ENCODE measurements at places on chromosomes 12 and 14. TPM values are rescaled to one million over a fixed set of nuclear protein-coding genes. Genes with fewer than 3 reads are reported as not detected.

DNA sequence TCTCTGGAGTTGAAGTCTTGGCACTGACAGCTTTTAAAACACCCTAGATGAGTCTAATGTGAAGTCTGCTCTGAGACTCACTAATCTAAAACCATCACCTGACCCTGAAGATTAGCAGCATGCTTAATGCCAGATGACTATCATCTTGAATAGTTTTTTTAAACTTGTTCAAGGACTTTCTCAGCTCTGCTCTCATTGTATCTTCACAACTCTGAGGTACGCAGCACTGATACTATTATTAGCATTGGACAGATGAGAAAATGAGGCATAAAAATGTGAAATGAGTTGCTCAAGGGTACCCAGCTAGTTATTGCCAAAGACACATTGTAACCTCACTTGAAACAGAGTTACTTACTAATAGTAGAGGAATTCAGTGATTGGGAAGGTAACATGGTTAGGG lies 4.8 kb downstream of the SLC38A1 start:
- no peak for DNase-seq

Gene CD4
- total RNA-seq, result not detected

DNA sequence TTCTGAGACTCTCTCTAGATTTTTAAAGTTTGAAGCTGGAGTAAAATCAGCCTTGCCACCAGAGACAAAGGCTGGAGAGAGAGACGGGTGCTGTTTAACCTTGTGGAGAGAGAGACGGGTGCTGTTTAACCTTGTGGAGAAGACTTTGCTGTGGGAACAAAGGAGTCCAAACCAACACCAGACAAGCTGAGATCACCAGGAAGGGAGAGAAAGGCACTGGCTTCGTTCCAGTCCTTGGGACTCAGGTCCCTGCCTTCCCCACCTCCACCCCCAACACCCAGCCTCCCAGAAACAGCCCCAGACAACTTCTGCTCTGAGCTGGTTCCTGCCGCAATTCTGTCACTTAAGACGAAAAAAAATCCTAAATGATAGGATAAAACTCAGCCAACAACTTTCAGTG lies 1389.3 kb downstream of the AACS start:
- DNase-seq, result no peak

GRCh38 chr12:79082595-79082994 lies 218.0 kb downstream of the SYT1 start:
- no peak for DNase-seq

GRCh38 chr14:55094292-55095157 lies 34.5 kb upstream of the LGALS3 start:
- peak; percentile 79 for DNase-seq

Gene AEBP2
- 20.4 TPM for total RNA-seq

GRCh38 chr12:15199930-15200329 lies 21.3 kb downstream of the RERG start:
- no peak for DNase-seq

DNA sequence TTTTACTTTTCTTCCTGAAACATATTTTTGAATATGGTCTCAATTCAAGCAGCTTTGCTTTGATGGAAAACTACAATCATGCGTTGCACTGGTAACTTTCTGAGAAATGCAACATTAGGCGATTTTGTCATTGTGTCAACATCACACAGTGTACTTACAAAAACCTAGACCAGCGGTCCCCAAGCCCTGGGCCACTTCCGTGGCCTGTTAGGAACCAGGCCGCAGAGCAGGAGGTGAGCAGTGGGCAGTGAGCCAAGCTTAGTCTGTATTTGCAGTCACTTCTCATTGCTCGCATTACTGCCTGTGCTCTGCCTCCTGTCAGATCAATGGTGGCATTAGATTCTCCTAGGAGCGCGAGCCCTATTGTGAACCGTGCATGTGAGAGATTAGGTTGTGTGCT lies 163.7 kb upstream of the NOVA1 start:
- DNase-seq, result no peak

- DNase-seq, result no peak
Observed at GRCh38 chr14:57865403-57866198, at the start of gene SLC35F4. Gene SLC35F4 (minus strand): TSS chr14:57866092.

- peak; percentile 0 for DNase-seq
Observed at GRCh38 chr12:110688446-110689280, at the start of gene HVCN1. Gene HVCN1 (minus strand): TSS chr12:110689115. CDS start chr12:110683245, 5,870 bp downstream.

Gene PTPRO
- 0.03 TPM for total RNA-seq

GRCh38 chr12:15627995-15628945 lies 160.9 kb downstream of the EPS8 start:
- DNase-seq, result peak; percentile 25

- no peak for DNase-seq
Observed at GRCh38 chr12:127760996-127761395, 506.0 kb upstream of the TMEM132C start.

Gene OTOGL
- total RNA-seq, result not detected

GRCh38 chr12:109302770-109303169 lies 6.3 kb downstream of the FOXN4 start:
- DNase-seq, result no peak

Gene LRRK2
- 0.58 TPM for total RNA-seq

DNA sequence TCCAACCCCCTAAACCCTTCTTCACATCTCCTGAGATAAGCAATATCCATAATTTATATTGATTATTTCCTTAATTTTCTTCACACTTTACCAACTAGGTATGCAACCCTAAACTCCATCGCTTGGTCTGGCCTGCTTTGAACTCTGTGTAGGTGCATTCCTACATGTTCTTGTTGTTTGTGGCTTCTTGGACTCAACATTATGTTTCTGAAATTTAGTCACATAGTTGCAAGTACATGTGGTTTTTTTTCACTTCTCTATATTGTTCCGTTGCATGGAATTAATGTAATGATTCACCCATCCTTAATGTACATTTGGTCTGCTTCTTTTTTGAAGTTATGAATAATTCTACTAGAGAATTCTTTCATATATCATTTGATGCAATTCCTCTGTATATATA lies 1.6 kb upstream of the TAS2R30 start:
- no peak for DNase-seq

Gene DHRS4
- total RNA-seq, result 29.2 TPM

GRCh38 chr12:125198652-125199051 lies 133.4 kb downstream of the AACS start:
- no peak for DNase-seq

- no peak for DNase-seq
Observed at GRCh38 chr12:57063991-57064685, 14.2 kb upstream of the MYO1A start.

DNA sequence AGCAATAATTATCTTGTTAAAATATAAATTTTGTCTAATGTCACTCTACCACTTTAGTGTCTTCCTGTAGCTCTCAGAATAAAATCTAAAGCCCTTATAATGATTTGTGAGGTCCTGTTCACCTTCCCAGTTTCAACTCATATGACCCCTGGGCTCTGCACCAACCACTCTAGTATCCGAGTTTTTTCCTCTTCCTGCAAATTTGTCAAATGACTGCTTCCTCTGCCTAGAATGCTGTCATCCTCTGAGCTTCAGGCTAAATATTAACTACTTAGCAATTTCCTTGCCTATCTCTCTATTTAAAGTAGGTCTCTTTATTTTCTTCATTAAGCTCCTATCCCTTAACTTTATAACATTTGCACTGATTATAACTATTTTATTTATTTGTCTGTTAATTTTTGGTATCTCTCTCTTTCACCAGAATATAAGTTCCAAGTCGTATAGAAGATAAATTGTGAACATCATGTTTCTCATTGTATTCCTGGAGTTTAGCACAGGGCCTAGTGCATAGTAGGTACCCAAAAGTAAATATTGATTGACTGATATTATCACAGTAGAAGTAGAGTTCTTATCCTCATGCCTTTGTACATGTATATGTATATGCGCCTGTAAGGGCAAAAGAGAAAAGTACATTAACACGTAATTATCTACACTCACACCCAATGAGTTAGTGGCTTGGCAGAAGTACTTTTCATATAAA lies 196.0 kb downstream of the BCAT1 start:
- DNase-seq, result no peak

Gene TMEM132C
- total RNA-seq, result not detected

GRCh38 chr12:617304-617915 lies 45.8 kb downstream of the NINJ2 start:
- no peak for DNase-seq

Gene LHX5
- total RNA-seq, result 0.24 TPM

DNA sequence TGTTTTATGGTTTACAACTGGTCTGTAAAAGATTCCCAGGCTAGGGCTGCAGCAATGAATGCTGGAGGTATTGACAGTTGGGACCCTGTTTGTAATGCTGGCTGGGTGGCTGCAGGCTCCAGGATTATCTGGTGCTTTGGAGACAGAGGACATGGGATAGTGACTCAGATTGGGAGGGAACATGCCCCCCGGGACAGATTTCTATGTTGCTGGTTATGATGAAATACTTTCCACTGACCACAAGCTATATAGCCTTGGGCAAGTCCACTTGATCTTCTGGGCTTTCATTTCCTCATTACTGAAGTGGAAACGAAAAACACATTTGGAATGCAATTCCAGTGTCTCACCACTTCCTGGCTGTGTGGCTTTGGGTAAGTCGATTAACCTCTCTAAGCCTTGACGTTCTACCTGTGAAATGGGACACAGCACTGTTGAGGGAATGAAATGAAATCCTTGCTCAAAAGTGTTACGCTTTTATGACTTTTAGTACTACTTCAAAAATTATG lies 6.3 kb upstream of the TPCN1 start:
- DNase-seq, result peak; percentile 83

DNA sequence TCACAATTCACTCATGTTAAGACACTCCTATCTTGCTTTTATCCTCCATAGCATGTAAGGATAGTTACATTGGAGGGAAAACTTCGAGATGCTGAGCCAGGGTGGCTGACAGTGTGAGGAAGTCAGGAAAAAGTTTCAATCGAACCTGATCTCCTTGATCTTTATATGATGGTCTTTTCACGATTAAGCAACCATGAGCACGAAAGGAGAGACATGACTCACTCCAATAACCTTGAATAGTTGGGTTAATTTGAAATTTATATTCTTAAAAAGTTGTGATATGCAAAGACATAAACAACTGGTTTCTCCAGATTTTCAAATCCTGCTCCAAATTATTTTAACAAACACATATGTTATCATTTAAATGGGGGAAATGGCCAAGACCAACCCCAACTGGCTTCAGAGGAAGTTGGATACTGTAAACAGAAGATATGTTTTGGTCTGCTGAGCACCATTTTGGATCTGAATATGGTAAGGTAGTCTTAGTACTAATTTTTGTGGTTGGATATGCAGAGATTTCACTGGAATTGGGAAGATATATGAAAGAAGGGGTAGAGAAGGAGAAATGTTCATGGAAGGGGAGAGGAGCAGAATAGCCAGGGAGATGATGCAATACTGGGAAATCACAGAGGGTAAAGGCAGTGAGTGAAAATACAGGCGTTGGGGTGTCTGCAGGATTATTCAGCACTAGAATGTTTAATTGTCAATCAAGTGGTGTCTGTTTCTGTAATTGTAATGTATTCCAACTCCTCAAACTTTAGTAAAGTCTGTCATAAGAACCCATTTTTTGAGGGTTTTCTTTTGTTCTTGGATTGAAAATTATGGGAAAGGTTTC lies 185.2 kb upstream of the SLC38A2 start:
- DNase-seq, result peak; percentile 70

Gene KERA
- not detected for total RNA-seq

- DNase-seq, result no peak
Observed at GRCh38 chr14:24368562-24369252, 723 bp downstream of the NFATC4 start.

Gene ARHGAP9
- not detected for total RNA-seq

Gene INSM2
- total RNA-seq, result not detected

Gene NPFF
- not detected for total RNA-seq

Gene SSTR1
- total RNA-seq, result not detected

GRCh38 chr12:30515351-30515750 lies 180.3 kb downstream of the IPO8 start:
- DNase-seq, result no peak

Gene LRRIQ1
- total RNA-seq, result 1.0 TPM

Gene CMKLR1
- total RNA-seq, result not detected

GRCh38 chr14:100498068-100498467 lies 89.1 kb downstream of the BEGAIN start:
- DNase-seq, result no peak

DNA sequence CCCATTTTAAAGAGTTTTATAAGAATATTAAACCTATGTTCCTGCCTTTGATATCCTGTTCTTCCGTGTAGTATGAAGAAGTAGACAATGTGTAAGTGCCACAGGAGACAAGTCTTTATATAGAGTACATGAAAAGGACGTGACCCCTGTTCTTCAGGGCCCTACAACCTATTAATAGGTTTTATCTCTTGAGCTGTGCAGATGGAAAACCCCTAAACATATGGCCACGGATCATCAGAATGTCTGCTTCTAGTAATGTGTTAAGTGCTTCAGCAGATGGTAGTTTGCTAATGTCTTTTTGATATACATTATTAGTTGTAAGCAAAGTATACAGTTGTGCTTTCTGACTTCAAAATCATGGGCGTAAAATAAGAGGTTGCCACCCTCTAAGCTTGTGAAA lies 228.5 kb downstream of the PTPRO start:
- DNase-seq, result no peak

- DNase-seq, result no peak
Observed at GRCh38 chr12:123971770-123972456, 718 bp downstream of the CCDC92 start.

Gene RPGRIP1
- total RNA-seq, result not detected

Gene MYL2
- total RNA-seq, result not detected

DNA sequence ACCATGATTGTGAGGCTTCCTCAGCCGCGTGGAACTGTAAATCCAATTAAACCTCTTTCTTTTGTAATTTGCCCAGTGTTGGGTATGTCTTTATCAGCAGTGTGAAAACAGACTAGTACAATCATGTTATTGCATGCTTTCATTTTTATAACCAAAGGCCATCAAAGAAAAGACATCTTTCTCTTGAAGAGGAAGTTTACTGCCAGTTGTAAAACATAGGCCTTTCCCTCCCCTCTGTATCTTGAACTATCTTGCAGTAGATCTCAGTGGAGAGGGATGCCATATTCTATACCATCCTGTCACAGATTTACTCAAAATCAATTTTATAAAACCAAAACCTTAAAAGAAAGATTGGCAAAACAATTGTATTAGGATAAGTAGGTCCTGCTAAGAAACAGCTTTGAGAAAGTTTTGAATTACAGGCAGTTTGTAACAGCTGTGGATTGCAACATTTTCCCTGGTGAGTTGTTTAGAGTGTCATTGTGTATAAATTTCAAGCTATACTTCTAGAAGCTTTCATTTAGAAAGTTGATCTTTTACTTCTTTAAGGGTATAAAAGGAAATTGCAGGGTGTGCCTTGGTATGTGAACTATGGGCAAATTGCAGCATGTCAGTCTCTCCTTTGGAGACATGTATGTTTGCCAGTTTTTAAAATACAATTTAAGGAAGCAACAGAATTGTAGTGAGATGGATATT lies 128.0 kb downstream of the ATP23 start:
- DNase-seq, result peak; percentile 49

DNA sequence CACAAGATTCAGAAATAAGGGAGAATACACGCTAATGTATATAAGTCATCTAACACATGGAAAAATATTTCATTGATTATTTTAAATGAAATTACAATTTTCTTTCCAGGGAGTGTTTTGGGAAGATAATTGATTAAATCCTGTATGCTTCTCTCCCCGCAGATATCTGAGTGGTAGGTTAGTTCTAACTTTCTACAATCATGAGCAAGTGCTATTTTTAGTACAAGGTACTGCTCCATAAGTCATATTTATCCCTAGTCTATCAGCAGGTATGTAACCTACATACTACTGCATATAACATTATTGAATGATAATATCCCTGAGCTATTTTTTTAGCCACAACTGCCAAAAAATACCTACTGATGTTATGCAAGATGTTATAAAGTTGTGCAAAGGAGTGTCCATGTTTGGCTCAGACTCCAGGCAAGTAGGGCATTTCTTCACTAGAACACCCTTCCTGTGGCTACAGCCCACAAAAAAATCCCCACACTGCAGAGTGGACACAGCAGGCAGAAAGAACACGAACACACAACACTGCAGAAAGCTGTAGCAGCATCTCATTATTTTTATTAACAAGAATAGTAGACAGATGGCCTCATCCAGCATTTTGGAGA lies 87.0 kb downstream of the SEC23A start:
- no peak for DNase-seq
